Astrocyte of the spinal cord (primary cell): ENCODE measurements at places on chromosomes 3 and 15.

GRCh38 chr15:42710662-42711061 lies 26.3 kb downstream of the CDAN1 start:
- DNase-seq: no peak

DNA sequence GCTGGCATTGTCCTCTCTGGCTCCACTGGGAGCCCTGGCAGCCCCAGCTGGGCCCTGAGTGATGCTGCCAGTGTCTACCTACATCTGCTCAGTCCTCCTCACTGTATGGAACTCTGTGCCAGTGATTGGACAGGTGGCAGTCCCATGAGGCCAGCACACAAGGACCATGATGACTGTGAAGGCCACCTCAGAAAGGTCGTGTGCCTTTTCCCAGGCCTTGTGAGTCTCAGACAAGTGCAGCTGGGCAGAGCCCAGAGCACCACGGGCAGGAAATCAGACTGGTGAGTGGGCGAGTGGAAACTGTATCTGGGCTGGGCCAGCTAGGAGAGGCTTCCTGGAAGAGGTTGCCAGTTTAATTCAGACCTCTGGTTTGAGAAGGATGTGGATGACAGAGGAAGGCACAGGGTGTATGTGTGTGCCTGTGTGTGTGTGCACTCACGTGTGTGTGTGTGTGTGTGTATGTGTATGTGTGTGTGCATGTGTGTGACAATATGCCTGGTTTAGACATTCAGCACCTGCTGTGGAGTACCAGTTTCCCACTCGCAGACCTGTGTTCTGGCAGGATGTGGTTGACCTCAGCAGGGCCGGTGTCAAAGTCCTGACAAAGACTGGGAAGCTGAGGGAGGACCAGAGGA lies 7.0 kb downstream of the MAPKAPK3 start:
- DNase-seq: no peak

DNA sequence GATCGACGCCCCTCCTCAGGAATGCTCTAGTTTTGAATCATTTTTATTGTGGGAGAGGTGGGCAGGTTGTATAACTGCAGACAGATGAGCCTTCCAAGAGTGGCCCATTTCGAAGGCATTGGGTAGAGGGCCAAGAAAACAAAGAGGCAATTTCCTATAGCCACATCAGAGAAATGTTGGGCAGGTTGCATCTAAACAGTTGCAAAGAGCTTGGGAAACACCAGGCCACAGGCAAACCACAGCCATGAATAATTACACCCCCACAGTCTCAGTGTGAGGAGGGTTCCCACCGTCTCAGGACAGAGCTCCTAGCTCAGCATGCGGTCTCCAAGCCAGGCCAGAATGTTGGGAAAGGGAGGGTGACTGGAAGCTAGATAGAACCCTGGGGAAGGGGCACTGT lies 257.3 kb downstream of the ABHD5 start:
- peak; percentile 66 for DNase-seq

GRCh38 chr3:101279162-101279561 lies 41.2 kb downstream of the IMPG2 start:
- DNase-seq: peak; percentile 12

DNA sequence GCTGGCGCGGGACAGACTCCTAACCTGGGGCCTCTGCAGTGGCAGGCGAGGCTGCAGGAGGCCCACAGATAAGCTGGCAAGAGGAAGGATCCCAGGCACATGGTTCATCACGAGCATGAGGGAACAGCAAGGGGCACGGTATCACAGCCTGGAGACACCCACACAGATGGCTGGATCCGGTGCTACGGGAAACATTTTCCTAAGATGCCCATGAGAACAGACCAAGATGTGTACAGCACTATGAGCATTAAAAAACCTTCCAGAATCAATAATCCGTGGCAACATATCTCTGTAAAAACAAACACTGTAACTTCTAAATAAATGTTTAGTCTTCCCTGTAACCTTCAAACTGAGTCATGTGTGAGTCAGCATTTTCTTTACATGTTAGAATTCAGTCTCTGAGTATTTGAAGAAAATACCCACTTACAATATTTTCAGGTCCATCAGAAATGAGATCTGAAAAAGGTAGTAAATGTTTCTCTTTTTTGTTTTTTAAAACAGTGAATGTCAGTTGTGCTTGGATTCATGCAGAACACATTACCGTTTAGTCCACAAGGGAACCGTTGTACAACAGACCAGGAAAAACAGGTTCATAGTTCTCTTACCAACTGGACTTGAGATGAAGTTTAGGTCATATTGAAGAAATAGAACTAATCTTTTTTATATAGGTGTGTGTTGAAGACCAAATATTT lies 75.9 kb downstream of the BOC start:
- DNase-seq: peak; percentile 82

DNA sequence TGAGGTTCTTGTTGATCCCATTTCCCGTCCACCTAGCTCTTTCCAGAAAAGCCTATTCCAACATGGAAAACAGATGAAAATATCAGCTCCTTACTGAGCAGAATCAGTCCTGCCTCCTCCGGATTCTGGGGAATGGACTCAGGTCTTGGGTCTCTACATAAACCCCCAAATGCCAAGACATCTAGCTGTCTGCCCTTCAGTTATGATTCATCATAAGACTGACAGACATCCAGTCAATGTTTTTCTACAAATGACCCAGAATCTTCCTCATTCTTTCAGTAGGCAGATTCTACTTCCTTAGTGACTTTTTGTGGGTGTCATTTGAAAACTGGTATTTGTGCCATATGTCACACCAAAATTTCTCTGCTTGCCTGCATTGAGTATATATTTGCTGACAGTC lies 103.0 kb upstream of the TGFBR2 start:
- no peak for DNase-seq

DNA sequence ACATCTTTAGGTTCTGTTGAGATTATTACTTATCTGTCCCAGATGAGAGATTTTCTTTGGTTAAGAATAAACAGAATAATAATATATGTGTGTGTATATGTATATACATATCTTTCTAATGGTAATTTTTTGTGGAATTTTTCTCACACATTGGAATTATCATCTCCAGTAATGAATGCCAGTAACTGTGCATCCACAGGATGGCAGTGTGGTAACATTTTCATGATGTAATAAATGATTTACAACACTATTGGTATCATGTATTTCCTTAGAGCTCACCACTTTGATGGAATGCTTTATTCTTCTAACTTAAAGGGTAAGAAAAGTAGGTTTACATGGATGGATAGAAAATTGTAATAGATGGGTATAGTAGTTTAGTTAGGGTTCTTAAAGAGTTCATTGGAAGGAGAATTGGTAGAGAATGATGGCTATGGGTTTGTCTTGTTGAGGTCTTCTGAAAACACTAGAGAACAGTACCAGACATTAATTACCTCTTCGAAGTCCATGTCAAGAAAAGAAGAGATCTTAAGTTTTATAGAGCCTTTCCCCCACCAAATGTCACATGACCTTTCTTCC lies 78.1 kb downstream of the STT3B start:
- peak; percentile 50 for DNase-seq

- no peak for DNase-seq
These were observed 79.7 kb downstream of the IFT80 start for GRCh38 chr3:160319322-160319721.

DNA sequence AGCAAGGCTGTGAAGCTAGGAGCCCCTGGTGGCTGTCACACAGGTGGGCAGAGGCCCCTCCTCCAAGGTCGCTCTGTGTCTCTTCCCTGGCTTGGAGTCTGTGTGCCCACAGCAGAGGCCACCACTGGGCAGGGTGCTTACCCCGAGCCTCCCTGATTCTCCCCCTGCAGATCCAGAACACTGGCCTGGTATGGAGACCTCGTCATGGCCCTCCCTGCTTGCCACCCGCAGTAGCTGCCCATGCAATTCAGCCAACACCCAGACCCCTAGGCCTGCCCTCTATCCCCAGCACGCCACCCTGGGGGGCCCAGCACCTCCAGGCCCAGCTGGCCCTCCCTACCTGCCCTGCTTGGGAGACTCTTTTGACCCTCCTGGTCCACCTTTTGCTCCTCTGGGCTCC lies 5.5 kb upstream of the RHO start:
- DNase-seq: no peak

- DNase-seq: peak; percentile 85
These were observed 61.2 kb upstream of the LRTM1 start for GRCh38 chr3:54988838-54989630.

- DNase-seq: no peak
These were observed 392.2 kb downstream of the KCNH8 start for GRCh38 chr3:19540464-19540863.

GRCh38 chr3:59692117-59692516 lies 642.3 kb upstream of the CFAP20DC start:
- DNase-seq: no peak

- peak; percentile 66 for DNase-seq
These were observed 133.3 kb downstream of the TBC1D2B start for GRCh38 chr15:77944002-77944867.

DNA sequence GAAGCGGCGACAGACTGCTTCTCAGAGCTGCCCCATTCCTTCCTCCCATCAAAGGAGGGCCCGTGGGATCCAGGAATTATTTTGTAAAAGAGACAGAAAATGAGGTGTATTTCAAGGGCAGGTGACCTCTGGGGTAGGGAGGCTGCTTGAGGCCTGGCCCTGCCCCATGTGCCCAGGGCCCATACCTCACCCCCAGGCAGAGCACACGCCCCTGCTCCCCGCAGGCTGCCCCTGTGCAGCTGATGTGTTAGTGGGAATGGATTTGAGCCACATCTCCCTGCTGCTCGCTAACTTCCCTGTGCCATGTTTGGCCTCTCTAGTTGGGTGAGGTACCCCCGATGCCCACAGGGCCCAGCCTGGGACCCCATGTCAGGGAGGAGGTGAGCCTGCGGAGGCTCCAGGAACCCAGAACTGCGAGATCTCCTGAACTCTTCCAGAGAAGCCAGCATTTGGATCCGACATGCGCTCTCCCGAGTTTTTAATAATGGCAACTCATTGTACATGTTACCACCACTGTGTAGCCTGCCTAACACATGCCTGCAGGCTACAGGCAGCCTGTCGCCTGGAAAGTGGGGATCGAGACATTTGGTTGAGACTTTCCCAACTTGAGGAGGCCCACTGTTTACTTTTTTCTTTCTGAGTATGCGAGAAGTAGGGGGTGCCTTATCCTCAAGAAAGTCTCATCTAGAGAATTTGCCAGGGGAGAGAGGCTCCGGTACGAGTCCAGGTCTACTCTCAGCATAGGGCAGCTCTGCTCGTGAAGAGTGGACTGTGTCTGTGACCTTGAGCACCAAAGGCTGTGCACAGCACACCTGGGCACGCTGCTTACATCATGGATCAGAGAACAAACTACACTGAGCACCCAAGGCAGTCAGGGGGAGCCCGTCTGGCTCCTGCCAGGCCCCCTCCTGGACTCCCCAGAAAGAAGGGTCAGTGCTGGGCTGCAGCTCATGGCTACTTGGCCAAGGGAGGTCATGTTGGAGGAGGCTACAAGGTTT lies 36.1 kb downstream of the PCSK6 start:
- no peak for DNase-seq

GRCh38 chr3:133832802-133833144 lies 27.2 kb downstream of the SRPRB start:
- no peak for DNase-seq

- DNase-seq: no peak
These were observed 67.6 kb downstream of the HES1 start for GRCh38 chr3:194203482-194204041.

DNA sequence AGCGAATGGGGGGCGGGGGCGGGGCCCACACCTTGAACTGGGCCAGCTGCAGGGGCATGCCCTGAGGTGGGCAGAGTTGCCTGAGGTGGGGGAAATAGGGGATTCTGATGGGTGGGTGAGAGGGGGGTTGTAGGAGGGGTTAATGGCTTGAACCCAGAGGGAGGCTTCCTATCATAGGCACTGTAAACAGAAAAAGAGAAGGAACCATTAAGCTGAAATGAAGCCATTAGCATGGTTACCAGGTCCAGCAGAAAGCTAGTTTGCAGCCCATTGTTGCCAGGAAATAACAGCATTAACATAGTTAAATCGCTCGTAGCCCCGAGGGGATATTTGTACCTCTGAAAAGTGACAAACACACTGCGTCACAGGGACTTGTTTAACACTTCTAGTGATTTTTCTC lies 29.0 kb downstream of the ETV5 start:
- no peak for DNase-seq

DNA sequence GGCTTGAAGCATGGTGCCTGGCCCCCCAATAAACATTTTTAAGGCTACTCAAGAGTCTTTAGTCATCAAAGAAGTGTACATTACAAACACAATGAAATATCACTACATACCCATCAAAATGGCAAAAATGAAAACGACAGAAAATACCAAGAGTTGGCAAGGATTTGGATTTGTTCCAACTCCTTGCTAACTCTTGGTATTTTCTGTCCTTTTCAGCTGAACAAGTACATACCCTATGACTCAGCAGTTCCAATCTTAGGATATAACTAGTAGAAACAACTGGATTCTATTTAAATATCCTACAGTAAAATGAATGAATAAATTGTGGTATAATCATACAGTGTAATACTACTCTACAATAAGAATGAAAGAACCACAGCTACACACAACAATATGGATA lies 25.1 kb upstream of the GABPB1 start:
- peak; percentile 18 for DNase-seq

- no peak for DNase-seq
These were observed 174.5 kb upstream of the TMC3 start for GRCh38 chr15:81548365-81549130.

GRCh38 chr3:127652246-127652995 lies 20.3 kb upstream of the ABTB1 start:
- peak; percentile 48 for DNase-seq

- no peak for DNase-seq
These were observed 271.6 kb downstream of the ERC2 start for GRCh38 chr3:56196700-56197099.

DNA sequence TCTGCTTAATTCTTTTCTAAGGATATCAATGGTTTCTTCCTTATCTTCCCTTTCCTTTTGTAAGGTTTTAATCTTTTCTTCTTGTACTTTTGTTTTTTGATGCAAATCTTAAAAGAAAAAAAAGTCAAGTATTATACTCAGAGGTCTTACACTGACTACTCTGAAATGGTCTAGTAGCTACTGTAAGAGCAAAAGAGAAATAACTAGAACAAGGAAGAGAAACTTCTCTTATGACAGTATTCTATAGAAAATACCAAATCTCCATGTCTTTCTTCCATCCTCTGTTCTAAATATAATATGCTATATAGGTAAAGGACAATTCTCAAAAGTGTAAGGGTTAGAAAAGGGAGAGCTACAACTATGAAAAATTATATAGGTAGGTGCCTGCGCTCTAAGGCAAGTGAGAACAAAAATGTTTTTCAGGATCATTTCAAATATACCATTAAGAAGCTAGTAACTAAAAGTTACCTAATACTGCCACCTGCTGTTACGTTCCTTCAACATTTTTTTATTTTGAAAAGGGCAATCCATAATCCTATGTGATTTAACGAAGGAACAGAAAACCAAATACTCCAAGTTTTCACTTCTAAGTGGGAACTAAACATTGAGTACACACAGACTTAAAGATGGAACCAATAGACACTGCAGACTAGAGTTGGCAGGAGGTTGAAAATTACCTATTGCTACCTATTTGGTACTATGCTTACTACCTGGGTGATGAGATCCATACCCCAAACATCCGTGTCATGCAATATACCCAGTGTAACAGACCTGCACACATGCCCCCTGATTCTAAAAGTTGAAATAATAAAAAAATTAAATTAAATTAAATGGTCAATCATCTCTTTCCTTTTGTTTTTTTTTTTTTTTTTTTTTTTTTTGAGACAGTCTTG lies 36.7 kb downstream of the CIP2A start:
- DNase-seq: peak; percentile 63
